ENCODE measurements at places on chromosomes 6 and 20.

GRCh38 chr20:46995561-46996142 lies 101.0 kb downstream of the EYA2 start:
- no peak for DNase-seq

GRCh38 chr6:28336284-28337120 lies 554 bp upstream of the ZSCAN31 start:
- DNase-seq: no peak

DNA sequence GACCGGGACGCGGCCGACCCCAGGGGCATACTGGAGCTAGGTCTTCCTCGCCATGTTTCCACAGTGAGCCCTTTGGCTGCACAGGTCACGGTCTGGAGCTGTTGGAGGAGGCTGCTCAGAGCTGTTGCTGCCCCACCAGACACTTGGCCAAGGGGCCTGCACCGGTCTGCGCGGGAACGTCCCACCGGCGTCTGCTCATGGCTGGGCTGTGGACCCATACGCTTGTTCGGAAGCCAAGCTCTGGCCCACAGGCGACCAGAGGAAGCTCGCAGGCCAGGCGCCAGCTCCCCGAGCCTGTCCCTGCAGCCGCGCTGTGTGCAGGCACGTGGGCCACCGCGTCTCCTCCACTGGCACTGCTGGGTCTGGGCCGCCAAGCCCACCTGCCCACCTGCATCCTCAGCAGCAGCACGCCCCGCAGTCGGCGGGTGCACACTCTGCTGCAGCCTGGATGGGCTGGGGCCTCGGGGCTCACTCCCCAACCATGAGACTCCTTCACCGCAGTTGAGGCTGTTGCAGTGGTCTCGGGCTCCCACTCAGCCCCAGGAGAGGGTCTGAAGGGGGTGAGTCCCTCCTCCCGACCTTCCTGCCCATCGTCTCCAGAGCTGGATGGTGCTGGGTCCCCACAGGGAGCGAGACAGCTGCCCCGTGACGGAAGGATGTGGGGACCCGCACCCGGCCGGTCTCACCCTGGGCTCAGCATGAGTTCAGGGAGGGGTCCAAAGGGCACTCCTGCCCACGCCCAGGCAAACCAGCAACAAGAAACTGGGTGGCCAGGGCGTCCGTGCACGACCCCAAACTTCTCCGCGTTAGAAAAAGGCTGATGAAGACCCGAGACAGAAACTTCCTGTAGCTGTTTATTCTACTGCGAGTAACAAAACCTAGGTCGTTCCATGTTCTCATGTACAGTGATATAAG lies 15.5 kb upstream of the TCFL5 start:
- no peak for DNase-seq

- no peak for DNase-seq
Measured at GRCh38 chr20:57770852-57771720, 61.3 kb upstream of the PMEPA1 start.

- no peak for DNase-seq
Measured at GRCh38 chr6:77740380-77740779, 87.5 kb downstream of the MEI4 start.

DNA sequence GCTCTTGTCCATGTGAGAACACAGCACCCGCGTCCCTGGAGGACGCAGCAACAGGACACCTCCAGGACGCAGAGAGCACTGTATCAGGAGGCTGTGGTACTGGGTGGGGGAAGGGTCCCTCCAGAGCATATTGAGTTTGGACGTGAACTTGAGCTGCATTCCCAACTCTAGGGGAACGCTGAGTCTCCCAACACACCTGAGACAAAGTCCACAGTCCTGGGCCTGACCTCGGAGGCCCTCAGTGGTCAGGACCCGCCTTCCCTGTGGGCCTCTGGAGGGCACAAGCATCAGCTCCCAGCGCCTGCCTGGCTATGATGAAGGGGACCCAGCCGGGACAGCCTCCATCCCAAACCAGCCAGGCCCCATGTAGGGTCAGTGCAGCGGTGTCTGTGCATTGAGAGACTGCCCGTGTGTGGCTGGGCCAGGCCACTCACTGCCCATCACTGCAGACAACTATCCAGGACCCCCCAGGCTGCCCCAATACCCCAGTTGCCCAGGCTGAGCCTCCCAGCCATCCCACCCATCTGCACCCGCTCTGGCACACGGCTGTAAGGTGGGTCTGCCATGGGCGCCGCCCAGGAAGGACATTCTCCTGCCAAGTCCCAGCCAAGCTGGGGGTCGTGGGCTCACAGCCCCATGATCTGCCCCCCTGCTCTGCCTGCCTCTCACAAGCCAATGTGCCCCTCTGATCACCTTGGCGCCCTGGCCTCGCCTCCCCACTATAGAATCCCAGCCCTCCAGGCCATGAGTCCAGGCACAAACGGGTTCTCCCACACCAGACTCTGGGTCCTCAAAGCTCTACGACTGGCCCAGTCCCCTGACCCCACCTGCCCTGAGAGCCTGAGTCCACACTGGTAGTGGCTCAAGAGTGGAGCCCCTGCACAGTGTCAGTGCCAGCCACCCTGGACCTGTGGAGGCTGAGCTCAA lies 115.7 kb downstream of the TAF4 start:
- DNase-seq: no peak

- no peak for DNase-seq
Measured at GRCh38 chr6:82651845-82652335, 288.3 kb downstream of the TPBG start.

DNA sequence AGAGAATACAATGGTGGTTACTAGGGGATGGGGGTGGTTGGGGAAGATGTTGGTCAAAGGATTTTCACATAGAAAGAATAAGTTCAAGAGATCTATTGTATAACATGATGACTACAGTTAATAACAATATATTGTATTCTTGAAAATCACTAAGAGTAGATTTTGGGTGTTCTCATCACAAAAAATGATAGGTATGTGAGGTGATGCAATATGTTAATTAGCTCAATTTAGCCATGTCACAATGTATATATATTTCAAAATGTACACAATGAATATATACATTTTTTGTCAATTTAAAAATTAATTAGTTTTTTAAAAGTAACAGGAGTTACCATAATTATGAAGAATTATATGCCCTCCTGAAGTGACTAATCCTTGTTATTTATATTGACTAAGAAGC lies 22.3 kb downstream of the ZNF133 start:
- DNase-seq: no peak

DNA sequence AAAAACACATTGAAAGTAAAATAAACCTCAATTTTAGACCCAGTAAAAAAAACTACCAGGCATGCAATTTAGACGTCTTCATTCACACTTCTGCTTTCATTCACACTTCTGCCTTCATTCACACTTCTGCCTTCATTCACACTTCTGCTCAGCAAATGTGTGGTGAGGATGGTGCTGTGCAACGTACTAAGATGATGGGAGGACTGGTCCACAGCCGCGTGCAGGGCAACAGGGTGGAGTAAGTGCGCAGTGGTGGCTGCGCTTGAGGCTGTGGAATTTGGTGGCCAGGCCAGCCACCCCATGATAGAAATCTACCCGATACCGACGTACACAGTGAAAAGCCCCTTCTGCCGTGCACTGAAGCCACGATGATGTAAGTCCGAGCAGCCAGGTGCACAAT lies 114.3 kb upstream of the CD93 start:
- DNase-seq: no peak

- no peak for DNase-seq
Measured at GRCh38 chr6:90284236-90285041, 12.2 kb downstream of the BACH2 start.

DNA sequence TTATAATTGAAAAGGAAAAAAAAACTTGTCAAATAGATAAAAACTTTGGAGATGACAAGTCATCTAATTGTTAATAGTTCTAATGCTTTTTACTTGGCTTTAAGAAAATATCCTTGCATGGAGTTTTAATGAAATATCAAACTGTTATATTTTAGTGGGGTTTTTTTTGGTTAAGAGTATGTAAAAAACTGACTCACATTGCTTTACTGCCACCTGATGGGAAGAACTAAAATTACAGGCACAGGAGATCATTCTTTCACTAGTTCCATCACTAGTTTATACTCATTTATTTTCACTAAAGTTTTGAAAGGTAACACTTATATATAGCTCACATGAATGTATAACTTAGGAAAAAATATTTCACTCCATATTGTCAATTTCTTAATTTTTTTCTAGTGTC lies 309.1 kb downstream of the LMBRD1 start:
- DNase-seq: no peak

- DNase-seq: no peak
Measured at GRCh38 chr6:26104457-26105108, 17.4 kb downstream of the HFE start.

DNA sequence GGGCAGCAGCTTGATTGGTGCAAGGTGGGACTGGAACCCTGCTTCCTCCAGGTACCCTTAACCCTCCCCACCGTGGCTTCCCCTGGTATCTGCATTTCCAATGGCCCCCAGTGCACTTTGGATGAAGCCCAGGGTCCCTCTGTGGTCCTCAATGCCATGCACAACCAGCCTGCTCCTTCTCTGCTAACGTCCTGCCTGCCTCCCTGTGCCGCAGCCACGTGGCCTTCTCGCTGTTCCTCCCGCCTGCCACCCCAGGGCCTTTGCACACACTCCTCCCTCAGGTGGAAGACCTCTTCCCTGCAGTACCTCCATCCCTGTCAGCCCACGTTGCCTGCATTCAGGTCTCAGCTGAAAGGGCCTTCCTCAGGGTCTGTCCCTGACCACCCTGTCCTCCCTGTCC lies 101.6 kb downstream of the BMP7 start:
- no peak for DNase-seq

- no peak for DNase-seq
Measured at GRCh38 chr6:52540286-52540902, 36.5 kb downstream of the TRAM2 start.

- no peak for DNase-seq
Measured at GRCh38 chr20:42366626-42367025, 748.4 kb upstream of the CHD6 start.

- DNase-seq: no peak
Measured at GRCh38 chr6:20098267-20098876, 113.9 kb downstream of the MBOAT1 start.

DNA sequence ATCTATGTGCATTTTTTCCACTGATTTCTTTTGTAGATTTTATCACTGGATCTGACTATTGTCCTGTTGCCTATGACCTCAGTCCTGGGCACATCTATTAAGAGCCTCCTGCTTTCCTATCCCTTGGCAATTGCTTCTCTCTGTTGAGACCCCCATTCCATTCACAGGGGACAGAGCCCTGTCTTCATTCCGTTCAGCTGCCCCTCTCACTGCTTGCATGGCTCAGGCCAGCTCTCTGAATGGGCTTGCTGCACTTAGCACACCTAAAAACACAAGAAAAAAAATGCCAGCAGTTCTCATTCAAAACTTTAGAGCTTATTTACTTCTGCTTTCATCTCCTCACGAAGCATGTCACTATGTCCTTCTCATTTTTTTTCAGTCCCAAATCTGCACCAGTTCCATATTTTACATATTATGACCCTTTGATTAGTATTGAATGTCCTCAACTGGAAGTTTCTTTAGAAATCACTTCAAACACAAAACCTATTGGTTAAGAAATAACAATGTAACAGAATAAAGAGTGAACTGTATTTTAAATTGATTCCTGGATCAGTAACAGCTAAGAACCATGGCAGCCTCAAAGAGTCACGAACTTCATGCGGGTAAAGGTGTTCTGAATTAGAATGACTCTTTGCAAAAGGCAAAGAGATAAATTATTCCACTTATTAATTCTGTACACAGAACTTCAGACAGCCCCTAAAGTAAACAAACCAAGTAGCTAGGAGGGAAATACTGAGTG lies 616.5 kb downstream of the C6orf118 start:
- DNase-seq: no peak

DNA sequence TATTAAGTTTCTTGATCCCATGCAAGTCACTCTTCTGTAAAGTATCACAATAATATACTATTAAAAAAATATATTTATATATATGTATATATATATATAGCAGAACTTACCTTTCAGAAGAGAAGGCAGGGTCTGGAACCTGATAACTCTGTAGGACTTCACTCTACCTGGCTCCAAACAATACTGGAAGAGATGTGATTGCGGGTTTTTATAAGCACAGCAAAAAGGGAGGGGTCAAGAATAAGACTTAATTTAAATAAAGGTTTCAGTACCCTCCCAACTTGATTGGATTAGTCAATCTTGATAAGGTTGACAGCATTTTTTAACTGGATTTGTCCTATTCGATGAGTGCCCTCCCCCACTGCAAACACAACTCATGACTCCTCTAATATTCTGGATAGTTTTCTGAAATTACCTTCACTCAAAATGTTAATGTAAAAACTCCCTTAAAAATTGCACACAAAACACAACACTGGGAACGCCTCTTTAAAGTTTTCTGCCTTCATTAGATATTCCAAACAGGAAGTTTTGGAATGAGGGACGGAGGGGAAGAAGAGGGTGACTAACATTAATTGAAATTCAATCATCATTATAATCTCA lies 4.0 kb upstream of the ZNF217 start:
- DNase-seq: no peak

DNA sequence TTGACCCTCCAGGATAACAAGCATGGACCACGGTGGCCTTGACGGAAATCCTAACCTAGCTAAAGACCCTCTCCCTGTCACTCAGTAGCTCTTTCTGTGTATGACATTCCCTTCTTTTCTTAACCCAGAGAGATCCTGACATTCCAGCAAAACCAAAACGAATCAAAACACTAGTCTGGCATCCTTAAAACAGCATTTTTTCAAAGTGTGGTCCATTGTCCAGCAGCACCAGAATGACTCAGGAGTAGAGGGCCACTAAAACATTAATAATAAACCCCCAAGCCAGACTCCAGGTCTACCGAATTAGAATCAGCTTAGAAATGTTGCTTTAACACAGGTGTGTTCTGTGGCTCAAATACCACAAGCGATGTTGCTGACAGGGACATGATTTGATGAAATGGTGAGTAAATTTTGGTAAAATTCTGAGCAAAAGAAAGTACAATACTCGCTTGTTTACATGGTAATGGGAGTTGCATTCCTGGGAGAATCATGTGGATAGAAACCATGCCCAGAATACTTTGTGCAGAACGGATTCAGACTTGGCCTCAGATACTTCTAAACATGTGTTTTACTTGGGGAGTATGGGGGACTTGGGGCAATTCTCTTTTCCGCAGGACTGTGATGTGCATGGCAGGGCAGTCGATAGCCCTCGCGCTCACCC lies 174.2 kb upstream of the KCNG1 start:
- no peak for DNase-seq

DNA sequence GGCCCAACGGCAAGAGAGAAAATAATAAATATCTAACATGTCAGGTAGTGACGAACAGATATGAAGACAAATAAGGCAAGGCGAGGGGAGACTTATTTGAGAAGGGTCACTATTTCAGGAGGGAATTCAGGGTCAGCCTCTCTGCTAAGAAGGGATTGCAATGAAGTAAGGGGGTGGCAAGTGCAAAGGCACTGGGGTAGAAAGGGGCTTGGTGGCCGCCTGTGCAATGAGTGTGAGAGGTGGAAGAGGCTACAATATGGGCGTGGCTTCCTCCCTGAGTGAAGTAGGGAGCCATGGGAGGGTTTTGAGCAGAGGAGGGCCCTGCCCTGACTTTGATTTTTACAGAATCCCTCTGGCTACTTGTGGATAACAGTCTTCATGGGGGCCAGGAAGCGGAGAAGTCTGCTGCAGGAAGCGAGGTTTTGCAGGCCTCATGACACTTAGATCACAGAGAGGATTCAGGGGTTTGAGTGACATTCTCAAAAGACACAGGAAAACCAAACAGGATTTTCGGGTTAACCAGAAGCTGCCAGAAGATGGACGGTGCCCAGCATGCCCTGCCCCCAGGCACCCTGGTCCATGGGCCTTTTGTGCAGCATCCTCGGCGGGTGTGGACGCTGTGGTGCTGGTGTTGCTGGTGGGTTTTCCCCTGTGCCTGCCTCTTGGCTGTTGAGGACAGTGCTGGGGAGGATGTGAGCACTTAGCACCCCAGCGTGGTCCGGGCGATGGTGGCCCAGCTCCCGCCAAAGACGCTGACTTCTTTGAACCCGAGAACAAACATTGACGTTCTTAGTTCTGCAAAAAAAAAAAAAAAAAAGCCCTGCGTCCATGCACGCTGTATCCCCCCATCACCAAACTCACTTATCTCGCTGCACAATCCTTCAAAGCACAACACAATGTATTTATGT lies 124.2 kb upstream of the PTPN1 start:
- DNase-seq: no peak
